Activated CD8-positive, alpha-beta memory T cell treated with anti-CD3 and anti-CD28 coated beads for 4 hours (primary cell): ENCODE measurements at places on chromosomes 11 and 22.

GRCh38 chr11:128535468-128536457, 51.6 kb downstream of the ETS1 start:
- no peak for DNase-seq

- DNase-seq, result no peak
Observed at GRCh38 chr22:39151329-39151975, 1.0 kb downstream of the CBX7 start.

DNA sequence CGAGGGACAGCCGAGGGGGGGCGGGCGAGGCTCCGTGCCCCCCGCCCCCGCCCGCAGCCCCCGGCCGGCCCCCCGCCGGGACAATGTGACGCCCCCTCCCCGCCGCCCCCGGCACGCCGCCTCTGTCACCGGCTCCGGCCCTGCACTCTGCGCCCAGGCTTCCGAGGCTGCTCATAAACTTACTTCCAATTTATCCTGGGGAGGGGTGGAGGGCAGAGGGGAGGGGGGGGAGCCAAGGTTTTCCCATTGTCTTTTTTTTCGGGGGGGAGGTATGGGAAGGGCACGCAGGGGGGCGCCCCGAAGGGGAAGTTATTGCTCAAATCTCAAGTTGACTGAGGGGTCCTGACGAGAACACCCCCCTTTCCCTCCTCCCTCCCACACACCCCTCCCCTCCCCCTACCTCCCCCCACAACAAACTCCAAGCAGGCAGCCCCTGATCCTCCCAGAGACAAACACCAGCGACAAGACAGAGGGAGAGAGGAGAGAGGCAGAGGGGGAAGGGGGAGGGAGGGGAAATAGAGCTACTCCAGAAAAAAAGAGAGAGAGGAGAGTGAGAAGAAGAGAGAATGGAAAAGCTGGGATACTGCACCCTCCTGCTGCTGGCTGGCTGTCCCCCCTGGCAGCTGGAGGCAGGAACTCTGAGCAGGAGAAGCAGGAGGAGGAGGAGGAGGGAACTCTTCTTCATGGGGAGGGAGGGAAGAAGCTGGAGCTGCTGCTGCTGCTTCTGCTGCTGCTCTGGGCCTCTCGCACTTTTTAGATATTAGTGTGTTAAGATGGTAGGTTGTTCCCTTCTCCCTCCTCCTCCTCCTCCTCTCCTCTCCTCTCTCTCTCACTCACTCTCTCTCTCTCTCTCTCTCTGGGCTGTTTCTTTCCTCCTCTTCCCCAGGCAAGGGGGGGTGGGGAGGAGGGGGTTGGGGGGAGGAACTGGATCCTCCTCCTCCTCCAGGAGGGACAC, 631 bp downstream of the PHF21A start:
- DNase-seq, result no peak

GRCh38 chr11:8318536-8318935, 54.9 kb upstream of the LMO1 start:
- no peak for DNase-seq

- DNase-seq, result no peak
Observed at GRCh38 chr22:22161924-22162851, 82.4 kb upstream of the VPREB1 start.

GRCh38 chr11:575313-575995, 816 bp upstream of the PHRF1 start:
- DNase-seq, result no peak

- no peak for DNase-seq
Observed at GRCh38 chr11:112294688-112295340, 34.2 kb upstream of the PLET1 start.

DNA sequence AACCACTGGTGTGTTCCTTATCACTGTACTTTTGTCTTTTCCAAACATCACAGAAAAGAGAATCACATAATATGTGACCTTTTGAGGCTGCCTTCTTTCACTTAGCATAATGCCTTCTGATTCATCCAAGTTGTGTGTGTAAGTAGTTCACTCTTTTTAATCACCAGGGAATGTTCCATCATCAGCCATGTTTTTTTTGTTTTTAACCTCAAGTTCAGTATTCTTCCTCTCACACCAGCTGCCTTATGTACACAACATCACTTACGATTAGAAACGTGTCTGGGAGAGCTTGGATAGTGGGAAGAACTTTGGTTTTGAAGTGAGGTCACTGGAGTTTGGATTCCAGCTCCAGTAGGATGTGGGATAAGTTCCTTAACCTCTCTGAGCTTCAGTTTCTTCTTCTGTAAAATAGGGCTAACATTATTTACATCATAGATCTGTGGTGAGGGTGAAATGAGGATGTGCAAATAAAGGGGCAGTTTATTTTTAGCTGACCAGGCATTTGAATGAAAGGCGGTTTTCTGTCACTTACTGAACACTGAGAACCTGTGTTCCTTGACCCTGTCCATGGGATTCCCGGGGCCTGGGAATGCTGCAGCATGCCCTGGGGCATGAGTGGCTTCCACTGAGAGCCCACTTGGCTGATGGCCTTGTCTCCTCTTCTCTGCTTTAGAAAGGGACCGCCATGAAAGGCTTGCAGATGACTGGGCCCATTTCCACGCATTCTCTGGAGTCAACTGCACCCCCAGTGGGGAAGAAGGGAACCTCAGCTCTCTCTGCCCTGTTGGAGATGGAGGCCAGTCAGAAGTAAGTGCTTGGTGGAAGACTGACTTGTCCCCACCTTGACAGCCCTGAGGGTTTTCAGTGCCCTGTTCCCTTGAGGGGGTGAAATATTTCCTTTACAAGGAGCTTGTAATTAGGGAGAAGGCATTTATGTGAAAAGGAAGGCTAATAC, 92.6 kb downstream of the DEPDC5 start:
- no peak for DNase-seq

GRCh38 chr11:2591805-2592204, 108.0 kb downstream of the KCNQ1OT1 start:
- no peak for DNase-seq

- no peak for DNase-seq
Observed at GRCh38 chr11:72235351-72236057, 8.5 kb downstream of the PHOX2A start.

DNA sequence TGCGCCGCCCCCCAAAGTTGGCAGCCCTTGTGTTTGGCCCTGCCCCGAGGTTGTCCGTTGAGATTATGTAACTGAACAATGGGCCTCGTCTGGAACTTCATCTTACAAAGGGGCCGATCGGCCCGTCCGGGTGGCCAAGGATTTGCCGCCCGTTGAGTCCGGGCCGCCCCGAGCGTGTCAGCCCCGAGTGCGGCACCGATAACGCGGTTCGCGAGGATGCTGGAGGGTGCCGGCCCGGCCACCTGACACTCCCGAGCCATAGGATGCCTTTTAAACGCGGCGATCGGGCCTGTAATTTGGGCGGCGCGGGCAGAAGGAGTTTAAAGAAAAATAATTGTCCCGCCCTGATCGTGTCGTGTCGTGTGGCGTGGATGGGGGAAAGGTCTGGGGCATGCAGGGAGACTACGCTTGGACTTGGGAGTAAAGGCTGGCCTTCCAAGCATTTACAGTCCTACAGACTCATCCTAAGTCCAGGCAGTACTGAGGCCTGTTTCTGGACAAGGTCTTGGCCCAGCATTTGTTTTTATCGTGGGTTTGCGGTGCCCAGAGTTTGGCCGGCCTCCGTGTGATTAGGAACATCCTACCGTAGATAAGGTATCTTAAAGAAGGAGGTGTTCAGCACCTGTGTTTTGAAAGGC, 1.3 kb downstream of the WEE1 start:
- no peak for DNase-seq

GRCh38 chr11:134639586-134640330, 227.7 kb upstream of the B3GAT1 start:
- DNase-seq, result no peak

DNA sequence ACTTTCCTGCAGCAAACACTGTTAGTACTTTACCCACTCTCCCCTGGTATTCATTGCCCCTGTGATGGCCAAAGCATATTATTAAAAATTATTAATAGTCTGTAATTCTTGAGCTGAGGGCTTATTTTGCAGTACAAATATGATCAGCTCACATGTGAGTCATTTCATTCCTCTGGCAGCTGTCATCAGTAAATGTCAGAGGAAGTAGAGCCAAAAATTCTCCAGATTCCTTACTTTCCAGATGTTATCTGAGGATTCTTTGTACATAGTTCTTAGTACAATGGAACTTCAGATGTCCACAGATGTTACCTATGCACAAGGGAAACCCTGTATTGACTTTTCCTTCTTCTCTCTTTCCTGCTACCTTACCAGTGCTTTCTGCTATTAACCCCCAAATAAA, 12.5 kb downstream of the OR5B3 start:
- DNase-seq, result no peak
